ENCODE measurements at places on chromosomes 6 and 20.

GRCh38 chr20:44395461-44396340, 40.2 kb downstream of the HNF4A start:
- no peak for DNase-seq

DNA sequence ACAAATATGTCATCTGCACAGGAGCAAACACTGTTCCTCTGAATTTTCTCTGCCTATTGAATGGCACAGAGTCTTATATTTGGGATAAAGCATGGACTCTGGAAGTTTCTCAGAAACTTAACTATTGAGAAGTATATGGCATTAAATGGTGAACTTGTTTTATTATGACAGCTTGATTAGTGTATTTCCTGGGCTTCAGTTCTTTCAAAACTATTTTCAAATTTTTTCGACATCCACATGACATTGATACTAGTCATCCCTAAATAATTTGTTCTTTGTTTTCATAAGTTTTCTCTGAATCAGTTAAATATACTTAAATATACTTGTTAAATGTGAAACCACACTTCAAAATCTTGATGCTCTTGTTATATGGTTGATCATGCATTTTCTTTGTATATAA, 144.0 kb upstream of the TSHZ2 start:
- DNase-seq: no peak

GRCh38 chr6:87078983-87079616, 15.8 kb downstream of the CGA start:
- DNase-seq: no peak

- DNase-seq: no peak
These were observed 24.1 kb downstream of the ALDH8A1 start for GRCh38 chr6:134925800-134926199.

DNA sequence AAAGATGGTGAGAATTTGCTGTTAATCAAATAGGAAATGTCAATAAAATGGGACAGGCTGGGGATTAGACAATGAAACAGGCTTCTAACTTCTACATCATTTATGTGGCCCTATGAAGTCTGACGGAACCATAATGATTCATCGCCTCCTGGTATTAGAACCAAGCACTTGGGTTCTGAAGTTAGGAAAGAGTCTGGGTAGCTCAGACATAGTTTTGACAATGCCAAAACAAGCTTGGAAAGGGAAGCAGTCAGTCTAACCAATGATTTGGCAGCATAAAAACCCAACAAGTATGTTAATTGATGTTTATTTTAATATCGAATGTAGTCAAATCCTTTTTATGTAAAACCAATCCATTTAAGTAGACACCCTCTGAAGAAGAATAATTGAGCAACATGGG, 160.8 kb upstream of the RSPO3 start:
- no peak for DNase-seq

DNA sequence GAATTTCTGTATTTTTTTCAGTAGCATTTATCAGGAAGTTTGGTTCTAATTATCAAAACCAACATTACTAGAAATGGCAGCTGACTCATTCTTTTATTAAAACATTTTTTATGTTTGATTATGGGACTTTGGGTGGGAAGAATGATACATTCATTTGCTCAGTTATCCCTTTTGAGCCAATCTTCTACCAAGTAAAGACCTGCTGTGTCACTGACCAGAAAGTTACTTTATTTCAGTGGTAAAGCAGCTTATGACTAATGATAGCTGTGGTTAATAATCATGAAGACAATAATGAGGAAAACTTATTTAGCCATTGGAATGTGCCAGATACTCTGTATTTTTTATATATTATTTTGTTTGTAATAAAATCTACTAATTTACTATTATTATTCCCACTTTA, 142.3 kb downstream of the FARS2 start:
- DNase-seq: no peak

DNA sequence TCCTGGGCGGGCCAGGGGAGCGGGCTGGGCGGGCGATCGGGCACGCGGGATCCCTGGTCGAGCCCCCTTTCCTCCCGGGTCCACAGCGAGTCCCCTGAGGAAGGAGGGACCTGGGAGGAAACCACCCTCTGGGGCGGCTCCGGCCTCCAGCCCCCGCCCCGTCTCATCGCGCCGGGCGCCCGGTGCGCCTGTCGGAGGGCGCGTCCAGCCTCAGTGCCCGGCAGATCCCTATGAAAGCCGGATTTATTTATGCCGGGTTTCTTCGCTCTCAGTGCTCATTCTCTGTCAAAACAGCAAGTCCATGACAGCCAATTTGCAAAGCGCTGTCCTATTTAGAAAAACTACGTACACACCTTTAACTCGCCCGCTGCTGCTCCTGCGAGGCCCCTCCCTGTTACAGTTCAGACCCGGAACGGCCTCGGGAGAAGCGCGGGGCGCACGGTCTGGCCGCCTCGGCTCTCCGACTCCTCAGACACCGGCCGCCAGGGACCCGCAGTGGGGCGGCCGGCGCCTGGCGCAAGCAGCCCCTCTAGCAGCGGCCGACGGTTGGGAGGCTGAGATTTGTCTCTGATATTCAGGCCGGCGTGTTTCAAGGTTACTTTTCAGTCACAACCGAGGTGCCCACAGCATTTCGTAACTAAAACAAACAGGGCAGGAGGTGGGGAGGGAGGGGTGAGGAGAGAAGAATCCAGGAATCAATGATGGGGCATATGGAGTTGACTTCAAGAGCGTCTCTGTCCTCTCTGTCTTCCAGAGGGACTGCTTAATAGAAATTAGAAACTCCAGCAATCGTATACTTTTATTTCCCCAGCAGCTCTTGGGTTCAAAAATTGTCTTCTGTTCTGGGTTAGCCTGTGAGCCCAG, 782 bp upstream of the FOXA2 start:
- DNase-seq: no peak

DNA sequence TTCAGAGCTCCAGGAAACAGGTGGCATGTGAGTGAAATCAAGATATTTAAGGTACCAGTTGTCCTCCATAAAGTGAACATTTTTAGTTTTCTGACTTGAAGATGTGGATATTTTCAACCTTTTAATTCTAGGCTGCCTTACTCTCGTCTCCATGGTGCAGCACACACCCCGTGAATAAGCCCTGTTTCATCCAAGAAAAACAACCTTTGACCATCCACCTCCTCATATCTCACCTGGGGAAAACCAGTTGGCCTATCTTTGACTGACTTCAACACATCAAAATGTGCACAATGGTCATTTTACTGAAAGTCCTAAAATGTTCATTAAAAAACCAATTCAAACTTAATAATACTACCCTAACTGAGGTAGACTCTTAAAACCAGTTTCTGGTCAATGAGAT, 73.8 kb upstream of the CD2AP start:
- DNase-seq: no peak

- DNase-seq: no peak
These were observed 589.2 kb downstream of the PHF3 start for GRCh38 chr6:64224819-64225218.

DNA sequence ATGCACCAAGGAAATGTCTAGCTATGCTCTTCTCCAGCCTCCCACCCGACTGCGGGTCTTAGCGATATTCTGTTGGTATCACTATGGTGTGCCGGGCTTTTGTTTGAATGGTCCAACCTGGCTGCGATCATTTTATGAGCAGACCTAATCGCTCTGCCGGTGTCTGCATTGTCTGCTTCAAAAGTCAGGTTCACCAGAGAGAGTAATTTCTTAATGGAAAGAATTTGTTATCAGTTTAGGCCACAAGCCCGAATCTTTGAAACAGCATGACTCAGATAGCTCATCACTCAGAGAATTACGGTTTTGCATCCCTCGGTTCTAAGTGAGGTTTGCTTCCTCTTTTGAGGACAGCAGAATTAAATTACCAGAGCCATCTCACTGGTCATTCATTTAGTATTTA, 521.0 kb upstream of the ARID1B start:
- DNase-seq: no peak

DNA sequence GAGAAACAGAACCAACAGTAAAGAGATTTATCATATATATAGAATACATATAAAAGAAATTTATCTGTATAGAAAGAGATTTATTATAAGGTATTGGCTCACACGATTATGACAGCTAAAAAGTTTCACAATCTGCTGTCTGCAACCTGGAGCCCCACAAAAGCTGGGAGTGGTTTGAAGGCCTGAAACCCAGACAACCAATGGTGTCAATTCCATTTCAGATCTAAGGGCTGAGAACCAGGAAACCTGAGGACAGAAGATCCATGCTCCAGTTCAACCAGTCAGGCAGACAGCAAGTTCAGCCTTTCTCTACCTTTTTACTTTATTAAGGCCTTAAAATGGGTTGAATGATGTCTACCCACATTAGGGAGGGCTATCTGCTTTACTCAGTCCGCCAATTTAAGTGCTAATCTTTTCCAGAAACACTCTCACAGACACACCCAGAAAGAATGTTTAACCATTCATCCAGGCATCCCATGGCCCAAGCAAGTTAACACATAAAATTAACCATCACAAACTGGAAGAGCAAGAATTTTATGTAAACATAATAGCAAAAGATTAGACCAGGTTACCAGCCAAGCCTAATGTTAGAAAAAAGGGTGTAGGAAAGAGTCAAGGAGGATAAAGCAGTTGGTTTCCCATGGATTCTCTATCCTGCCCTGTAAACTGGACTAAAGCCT, 170.9 kb downstream of the FUT9 start:
- no peak for DNase-seq

GRCh38 chr20:25145131-25145530, 50.4 kb upstream of the ENTPD6 start:
- no peak for DNase-seq

DNA sequence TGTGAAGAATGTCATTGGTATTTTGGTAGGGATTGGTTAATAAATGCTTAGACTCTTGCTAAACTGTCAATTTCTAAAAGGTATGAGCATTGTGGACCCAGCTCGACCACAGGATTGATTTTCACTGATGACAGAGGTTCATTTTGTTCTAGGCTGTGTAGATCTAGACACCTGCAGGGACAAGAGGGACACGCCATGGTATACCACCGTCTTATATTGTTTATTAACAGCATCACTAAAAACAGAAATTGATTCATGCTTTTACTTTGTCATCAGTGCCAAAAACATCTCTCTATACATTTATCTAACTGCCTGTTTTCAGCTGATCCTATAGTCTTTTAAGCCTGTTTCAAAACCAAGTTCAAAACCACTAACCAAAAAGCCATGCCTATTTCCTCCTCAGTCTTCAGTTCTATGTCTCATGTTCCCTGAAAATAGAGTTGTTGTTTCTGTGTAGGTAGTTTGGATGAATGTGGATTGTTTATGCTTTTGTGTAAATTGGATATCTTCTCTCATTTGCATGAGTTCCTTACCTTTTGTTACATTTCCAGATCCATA, 109.8 kb downstream of the JAG1 start:
- no peak for DNase-seq

DNA sequence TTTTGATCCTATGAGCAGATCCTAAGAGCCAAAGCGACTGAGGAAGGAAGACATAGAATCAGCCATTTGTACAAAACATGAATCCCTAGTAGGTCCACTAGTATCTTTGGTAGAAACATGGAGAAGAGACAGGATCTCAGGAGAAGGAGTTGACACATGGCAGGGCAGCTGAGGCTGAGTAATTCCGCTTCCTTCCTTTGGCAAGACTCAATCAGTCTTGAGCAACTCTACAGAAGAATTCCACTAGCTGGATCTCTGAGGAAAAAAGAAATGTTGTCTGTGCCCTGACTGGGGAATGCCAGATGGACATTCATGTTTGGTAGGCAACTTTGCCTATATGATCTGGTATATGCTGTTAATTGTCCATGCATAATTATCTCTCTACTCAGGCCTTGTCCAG, 35.3 kb downstream of the ESR1 start:
- DNase-seq: no peak

GRCh38 chr6:148251891-148252290, 90.7 kb upstream of the SASH1 start:
- DNase-seq: no peak

GRCh38 chr20:53364646-53365045, 229.0 kb downstream of the ZNF217 start:
- DNase-seq: no peak

- DNase-seq: no peak
These were observed 703.2 kb downstream of the HDGFL1 start for GRCh38 chr6:23272536-23272935.

- no peak for DNase-seq
These were observed 19.6 kb downstream of the MYLIP start for GRCh38 chr6:16148498-16148897.

DNA sequence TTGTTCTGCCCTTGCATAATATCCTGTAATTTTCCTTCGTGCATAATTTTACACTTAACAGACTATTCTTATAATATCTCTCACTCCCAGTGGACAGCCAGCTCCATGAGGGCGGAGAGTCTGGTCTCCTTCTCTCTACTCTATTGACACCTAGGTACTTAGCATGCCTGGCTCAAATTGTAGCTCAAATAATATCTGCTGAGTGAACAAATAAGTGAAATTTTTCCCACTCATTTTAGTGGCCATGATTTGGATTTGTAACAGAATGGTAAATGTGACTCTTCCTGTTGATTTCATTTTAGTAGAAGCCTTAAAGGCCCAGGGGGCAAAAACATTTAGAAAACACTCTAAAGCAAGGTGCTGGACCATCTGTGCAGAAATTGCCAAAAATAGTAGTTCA, 7.8 kb upstream of the DOK5 start:
- DNase-seq: no peak

GRCh38 chr6:112522587-112522986, 175.5 kb downstream of the RFPL4B start:
- no peak for DNase-seq

DNA sequence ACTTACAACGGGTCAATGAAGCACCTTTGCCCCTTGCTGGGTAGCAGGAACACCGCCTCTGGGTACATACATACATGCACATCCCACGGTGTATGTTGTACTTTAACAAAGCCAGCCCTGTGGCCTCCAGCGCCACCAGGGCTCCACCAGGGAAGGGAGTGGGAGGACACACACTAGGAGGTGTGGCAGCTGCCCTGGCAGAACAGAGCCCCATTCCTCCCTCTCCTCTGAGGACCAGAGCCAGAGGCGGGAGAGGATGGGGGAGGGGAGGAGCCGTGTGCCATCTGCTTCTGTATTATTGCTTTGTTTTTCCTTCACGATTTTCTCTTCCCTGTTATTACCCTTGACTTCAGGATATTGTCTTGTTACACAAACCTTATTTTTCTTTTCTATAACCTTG, 105.8 kb upstream of the TRAF3IP2 start:
- DNase-seq: no peak

- no peak for DNase-seq
These were observed 308.9 kb downstream of the EYA4 start for GRCh38 chr6:133550026-133550425.

- DNase-seq: no peak
These were observed 19.0 kb upstream of the GSTA4 start for GRCh38 chr6:53014063-53014462.

DNA sequence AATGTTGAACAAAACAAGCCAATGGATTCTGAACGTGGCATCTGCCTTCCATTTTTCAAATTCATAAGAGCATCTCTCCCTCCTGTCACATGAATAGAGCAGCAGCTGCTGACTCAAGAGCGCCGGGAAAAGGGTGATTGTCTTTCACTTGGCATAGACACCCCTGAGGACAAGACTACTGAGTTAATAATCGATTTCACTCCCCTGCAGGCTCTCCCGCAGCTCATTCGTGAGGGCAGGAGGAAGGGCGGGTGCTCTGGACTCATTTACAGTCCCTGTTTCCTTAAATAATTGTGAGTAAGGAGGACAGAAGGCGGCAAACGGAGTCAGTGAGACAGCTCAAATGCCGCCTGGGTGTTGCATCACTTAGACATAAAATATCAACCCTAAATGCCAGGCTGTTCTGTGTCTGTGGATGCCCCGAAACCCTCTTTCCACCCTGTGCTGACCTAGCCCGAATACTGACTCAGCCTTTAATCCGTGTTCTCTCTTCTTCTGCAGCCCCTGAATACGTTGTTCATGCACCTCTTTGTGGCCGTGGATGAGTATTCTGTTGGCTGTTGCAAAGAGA, 21.6 kb downstream of the CFAP61 start:
- no peak for DNase-seq

- DNase-seq: no peak
These were observed 47.4 kb downstream of the MAP7 start for GRCh38 chr6:136502786-136503185.
